Panc1 (cell line): ENCODE measurements at places on chromosomes 7 and 10. TPM values are rescaled to one million over a fixed set of nuclear protein-coding genes. Genes with fewer than 3 reads are reported as not detected.
A peak's percentile ranks its signal among the peaks of the same experiment; 100 is the strongest.

The AGAP9 gene
- total RNA-seq, result 9.9 TPM

The ABCC2 gene
- 6.5 TPM for total RNA-seq

The ATP6V0A4 gene
- total RNA-seq, result 0.15 TPM

The HTR7 gene
- total RNA-seq, result 0.33 TPM

The ABCB4 gene
- total RNA-seq, result 0.18 TPM

- peak; percentile 35 for DNase-seq
Observed at GRCh38 chr7:3897430-3898372, 596.6 kb downstream of the SDK1 start.

DNA sequence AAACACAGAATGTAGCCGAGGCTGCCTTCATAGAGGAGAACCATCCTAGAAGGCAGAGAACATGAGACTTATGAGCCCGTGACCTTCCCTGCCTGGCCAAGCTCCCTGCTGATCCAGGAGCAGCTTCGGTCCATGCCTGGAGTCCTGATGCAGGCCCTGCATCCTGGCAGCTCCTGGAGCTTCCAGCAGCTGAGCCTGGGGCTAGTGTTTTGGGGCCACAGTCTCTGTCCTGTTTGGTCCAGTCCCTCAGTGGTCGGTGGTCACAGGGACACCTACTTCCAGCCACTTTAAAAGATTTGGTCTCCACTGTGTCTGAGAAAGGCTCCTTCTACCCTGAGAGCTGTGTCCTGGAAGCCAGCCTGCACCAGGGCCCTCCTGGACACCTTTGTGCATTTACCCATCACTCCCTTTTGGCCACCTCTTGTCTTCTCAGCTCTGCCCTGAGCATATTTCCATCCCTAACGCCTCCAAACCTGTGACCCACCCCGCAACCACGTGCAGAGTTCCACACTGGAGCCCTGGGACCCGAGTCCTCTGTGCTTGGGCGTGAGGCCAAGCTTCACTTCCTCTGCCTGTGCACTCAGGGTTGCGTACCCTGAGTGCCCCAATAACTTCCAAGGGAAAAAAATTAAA, 315.2 kb upstream of the ZNF32 start:
- DNase-seq, result no peak

DNA sequence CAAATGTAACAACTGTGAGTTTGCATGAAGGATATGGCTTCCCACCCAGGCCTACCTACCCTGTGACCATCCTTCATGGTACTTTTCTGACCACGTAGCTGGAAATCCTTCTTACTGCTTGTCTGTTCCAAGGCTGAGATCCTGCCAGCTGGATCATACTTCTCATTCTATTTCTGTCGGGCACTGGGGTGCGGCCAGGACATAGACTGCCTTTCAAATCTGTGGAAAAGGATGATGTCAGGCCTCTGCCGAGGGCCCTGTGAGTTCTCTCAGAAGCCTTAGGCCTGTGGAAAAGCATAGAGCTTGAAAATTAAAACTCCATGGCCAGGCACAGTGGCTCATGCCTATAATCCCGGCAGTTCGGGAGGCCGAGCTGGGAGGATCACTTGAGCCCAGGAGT, 10.0 kb downstream of the VWC2 start:
- no peak for DNase-seq

GRCh38 chr10:32376097-32376496, 29.1 kb upstream of the EPC1 start:
- no peak for DNase-seq

DNA sequence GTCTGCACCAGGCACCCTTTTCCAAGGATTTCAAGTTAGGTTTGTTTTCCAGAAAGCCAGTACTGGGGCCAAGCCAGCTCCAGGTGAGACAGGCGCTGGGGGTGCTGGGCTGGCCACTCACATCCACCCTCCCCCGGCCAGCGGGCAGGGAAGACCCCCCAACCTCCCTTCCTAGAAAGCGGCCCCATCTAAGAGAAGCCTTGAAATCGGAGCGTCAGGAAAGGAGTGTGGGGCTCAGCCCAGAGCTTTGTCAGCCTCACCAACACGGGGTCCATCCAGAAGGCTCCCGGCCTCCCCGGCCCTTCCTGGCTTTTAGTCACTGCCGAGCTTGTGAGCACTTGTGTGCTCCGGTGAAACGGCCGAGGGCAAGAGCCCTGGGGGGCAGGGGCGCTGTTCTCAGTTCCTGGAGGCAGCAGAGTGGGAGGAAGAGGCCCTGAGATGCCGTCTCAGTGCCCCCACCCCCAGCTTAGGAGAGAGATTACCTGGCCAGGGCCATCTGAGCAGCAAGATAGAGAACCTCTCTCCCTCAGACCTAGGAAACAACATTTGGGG, 39.6 kb downstream of the PDGFA start:
- DNase-seq, result no peak

DNA sequence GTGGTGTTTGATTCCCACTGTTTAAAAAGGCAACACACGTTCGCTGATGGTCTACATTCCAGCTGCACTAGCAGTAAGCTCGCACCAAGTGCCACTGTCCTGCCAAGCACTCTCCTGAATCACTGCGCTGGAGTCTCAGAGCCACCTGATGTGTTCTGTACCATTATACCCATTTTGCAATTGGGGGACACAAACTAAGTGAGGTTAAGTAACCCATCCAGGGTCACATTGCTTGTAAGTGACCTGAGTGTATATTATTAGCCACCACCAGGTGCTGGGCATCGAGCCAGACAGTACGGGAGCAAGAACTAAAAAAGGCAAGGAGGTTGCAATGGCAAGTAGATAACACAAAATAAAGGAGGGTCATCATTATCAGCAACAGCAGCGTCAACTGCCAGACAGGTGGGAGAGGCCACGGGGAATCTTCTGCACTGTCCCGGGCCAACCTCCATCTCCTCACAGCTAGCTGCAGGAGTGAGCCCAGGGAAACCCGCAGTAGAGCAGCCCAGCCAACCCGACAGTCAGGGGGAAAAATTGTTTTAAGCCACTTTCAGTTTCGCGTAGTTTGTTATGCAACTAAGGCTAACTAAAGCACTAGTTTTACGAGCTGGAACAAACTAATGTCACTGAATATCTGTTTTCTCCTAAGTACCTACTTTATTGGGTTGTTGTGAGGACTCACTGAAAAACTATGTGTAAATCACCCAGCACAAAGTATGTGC, 712 bp upstream of the CPVL start:
- no peak for DNase-seq

DNA sequence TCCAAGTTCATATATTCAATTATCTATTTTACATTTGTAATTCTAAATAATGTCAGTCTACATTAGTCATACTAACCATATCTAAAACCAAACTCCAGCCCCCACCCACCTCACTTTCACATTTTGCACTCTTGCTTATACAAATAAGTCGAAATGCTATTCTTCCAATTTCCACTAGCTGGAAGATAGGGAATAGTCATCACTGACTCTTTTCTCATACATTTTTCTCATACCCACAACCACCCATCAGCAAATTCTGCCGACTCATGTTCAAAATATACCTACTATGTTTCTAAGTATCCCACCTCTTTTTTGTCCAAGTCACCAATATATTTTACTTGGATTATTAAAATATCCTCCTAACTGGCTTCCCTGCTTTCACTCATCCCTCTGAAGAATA, 93.2 kb upstream of the DGKB start:
- DNase-seq, result no peak

DNA sequence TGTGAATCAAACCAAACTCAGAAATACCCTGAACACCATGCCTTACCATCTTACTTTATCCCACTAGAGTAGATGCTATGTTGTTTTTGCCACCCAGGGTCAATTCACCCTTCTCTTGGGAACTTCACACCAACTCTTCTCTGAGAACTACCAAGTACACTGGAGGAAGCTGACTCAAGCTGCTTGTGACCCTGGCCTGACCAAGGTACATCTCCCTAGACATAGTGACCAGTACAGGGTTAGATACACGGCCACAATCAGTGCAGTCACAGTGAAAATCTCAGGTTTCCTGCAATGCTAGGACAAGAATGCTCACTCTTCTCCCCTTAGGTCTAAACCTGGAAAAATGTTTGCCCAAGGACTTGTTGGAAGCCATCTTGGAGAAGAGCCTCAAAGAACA, 31.8 kb downstream of the EZH2 start:
- DNase-seq, result no peak

DNA sequence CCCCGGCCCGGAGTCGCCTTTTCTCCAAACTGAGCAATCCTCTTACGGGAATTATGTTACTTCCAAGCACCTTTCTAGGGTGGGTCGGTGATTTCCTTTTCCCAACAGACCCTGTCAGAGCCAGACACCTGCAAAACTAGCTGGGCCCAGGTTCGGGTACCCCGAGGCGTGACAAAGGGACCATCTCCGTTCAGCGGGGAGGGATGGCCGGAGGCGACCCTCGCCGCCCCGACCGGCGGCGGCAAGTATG, 445 bp downstream of the PPA1 start:
- DNase-seq, result no peak

GRCh38 chr10:126454045-126454751, 65.9 kb upstream of the ADAM12 start:
- DNase-seq, result no peak

DNA sequence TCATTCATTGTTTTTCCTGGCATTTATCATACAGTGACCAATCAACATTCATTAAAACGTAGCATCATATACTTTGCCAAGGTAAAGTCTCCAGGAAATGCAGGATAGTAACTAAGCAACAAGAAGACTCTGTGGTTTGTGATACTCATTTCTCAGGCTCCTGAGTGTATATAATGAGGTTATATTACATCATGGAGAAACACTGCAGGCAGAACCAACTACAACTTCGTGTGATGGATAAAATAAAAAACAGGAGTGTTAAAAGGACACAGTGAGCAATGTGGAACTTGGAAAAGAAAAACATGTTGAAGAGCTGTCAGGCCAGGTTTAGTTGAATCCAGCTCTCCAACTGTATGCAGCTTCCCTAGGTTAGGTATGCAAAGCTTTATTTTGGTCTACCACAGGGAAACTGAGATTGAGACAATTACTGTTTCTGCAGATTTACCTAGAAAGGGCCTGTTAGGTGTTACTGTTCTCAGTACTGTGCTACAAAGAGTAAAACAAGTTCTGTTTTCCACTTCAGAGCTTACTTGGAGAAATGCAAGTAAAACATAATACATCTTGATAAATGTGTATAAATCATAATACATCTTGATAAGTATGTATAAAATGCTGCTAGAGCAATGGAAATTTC, 7.8 kb upstream of the CCNY start:
- no peak for DNase-seq

DNA sequence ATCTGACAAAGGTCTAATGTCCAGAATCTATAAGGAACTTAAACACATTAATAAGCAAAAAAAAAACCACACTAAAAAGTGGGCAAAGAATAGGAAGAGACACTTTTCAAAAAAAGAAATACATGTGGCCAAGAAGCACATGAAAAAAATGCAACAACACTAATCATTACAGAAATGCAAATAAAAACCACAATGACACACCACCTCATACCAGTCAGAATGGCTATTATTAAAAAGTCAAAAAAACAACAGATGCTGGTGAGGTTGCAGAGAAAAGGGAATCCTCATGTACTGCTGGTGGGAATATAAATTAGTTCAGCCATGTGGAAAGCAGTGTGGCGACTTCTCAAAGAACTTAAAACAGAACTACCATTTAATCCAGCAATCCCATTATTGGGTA, 119.0 kb downstream of the LMBR1 start:
- no peak for DNase-seq

- DNase-seq, result no peak
Observed at GRCh38 chr7:142168746-142169145, 57.2 kb downstream of the MGAM2 start.

DNA sequence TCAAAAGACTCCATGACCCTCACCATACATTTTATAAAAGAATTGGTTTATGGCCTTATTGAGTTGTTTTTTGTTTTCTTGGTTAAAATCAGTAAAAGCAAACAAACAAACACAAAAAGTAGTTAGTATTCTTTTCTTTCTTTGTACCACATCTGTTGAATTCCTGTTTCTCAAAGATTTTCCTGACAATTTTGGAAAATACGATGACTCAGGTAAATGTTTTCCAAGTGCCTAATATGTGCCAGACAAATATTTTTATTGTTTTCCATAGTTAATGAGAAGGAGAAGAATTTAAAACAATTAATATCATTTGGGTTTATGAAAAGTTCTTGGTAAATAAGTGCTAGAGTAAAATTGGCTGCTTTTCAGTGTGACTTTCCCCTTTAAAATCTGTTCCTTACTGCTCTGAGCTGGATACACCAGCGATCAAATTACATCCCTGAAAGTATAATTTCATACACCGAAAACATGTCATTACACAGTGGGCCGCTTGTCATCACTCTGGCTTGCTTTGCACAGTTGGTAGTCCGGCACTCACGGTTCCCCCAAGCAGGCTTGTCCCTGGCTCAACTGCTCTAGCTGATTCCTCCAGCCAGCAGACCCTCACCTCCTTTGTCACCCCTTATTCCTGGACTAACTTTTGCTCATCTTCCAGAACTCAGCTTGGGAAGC, 80.5 kb downstream of the TBXAS1 start:
- no peak for DNase-seq

DNA sequence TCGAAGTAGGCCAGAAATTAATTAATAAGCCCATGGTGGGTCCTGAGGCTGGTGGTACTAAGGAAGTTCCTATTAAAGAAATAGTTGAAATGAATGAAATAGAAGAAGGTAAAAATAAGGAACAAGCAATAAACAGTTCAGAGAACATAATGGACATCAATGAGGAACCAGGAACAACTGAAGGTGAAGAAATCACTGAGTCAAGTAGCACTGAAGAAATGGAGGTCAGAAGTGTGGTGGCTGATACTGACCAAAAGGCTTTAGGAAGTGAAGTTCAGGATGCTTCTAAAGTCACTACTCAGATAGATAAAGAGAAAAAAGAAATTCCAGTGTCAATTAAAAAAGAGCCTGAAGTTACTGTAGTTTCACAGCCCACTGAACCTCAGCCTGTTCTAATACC, 36.0 kb downstream of the SLK start:
- DNase-seq, result no peak

DNA sequence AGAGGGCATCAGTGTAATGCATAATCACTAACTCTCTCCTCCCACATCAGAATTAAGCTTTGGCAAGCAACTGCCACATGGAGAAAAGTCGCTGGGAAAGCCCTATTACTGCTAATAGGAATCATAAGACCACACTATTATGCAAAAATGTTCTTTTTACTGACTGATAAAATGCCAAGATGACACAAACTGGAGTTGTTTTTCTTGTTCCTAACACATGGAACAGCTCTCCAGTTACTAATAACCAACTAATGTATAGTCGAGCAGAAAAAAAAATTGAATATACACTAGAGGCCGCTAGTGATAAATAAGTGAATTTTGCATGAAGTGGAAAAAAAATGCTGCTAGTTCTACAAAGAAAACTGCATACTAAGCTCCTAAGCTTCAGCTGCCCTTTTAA, 165.6 kb downstream of the TPK1 start:
- DNase-seq, result no peak
